ENCODE measurements at places on chromosomes 16 and 17.

- no peak for DNase-seq
Observed at GRCh38 chr17:13212860-13213259, 195.0 kb upstream of the ELAC2 start.

DNA sequence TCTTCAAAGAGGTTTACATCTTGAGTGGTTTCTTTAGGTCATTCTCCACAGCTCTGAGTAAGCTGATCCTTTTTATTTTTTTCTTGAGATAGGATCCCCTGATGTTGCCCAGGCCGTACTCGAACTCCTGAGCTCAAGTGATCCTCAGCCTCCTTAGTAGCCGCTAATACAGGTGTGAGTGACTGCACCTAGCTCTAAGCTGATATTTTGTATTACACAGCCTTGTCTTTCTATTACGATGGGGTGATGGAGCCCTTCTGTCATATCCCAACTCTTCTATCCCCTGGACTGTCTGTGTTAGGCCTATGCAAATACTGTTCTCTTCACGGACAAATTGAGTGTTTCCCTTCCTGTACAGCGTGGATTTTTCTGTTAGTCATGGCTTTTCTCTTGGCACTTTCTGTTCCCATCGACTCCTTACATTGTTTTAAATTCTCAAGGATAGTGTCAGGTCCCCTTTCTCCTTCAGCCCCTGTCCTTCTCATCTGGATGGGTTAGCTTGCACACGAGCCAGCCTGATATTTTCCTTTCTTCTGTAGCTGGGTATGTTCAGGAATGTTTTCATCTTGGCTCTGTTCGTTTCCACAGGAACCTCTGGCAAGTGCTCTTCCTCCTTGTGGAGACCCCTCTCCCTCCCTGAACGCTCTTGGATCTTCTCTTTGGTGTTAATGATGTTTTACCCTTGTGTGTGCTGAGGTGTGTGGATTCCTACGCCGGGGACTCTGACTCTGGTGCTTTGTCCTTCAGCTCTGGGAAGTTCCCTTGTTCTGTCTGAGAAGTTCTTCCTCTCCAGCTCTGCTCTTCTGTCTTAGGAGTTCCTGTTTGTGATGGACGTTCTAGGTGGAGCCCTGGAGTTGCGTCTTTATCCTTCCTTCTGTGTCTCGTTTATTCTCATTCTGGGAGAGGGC lies 2.3 kb downstream of the BANP start:
- DNase-seq, result no peak

DNA sequence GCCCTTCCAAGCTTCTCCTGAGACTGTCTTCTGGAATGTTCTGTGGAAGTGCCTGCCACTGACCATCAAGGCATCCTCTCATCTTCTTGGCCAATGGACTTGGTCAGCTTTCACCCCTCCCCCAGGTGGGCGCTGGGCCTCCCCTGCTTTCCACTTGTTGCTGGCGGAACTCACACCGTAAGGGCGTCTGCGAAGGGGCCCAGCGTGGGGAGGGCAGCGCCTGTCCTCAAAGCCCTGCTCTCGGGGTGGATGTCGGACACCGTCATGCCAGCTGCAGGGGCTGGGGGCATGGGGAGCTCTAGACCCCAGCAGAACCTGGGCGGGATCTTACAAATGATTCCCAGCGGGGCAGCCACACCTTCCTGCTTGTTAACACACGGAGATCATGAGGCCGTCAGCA lies 11.6 kb upstream of the ZFPM1 start:
- no peak for DNase-seq

GRCh38 chr17:74670329-74670728 lies 42.4 kb downstream of the CD300LF start:
- DNase-seq, result no peak

GRCh38 chr17:68533887-68534694 lies 21.9 kb downstream of the PRKAR1A start:
- DNase-seq, result no peak

GRCh38 chr16:72552654-72553053 lies 380.7 kb upstream of the PMFBP1 start:
- DNase-seq, result no peak

DNA sequence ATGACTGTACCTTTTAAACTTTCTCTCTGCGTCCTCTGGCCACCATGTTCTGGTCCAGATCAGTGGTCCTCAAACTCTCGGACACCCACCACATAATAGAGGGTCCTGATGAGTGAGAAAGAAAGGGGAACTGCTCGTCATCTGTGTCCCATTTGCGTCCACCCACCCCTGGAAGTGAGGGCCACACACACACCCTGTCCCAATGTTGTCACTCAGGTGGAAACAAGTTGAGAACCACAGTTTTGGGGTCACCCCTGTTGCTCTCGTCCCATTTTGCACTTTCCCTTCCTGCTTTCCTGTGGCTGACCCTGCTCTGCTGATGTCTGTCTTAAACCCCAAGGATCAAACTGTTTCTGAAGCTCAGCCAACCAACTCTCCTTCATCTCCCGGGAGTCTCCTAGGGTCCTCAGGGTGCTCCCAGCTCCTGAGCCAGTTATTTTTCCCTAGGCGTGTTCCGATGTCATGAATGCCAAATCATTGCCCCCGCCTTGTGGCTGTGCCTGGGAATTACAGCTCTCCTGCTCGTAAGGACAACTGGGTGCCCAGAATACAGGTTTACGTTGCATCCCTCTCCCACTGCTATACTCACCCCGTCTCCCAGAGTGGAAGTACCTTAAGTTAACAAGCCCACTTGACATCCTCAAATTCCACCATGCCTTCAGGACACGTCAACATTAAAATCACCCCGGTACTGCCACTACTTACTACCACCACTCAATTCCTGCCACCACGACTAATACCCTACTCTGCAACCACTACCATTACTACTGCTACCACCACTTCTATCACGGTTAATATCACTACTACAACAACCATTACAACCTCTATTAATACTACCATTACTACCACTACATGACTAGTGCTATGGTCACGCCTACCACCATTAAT lies 26.0 kb upstream of the HNF1B start:
- DNase-seq, result no peak

DNA sequence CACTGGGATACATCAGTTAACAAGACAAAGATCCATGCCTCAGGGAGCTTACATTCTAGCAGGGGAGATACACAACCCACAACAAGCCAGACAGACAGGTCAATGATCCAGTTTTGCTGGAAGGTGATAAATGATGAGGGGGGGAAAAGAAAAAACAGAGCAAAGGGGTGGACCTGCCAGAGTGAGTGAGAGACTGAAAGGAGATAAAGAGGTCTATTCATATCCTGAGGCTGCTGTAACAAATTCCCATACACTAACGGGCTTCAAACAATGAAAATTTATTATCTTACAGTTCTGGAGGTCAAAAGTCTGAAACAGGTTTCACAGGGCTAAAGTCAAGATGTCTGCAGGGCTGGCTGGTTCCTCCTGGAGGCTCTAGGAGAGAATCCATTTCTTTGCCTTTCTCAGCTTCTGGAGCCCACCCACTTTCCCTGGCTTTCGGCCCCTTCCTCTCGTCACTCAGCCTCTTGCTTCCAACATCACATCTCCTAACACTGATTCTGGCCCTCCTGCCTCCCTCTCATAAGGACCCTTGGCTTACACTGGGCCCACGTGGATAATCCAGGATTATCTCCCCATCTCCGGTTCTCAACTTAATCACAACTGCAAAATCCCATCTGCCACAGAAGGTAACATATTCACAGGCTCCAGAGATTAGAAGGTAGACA lies 81.5 kb downstream of the GAS7 start:
- no peak for DNase-seq

DNA sequence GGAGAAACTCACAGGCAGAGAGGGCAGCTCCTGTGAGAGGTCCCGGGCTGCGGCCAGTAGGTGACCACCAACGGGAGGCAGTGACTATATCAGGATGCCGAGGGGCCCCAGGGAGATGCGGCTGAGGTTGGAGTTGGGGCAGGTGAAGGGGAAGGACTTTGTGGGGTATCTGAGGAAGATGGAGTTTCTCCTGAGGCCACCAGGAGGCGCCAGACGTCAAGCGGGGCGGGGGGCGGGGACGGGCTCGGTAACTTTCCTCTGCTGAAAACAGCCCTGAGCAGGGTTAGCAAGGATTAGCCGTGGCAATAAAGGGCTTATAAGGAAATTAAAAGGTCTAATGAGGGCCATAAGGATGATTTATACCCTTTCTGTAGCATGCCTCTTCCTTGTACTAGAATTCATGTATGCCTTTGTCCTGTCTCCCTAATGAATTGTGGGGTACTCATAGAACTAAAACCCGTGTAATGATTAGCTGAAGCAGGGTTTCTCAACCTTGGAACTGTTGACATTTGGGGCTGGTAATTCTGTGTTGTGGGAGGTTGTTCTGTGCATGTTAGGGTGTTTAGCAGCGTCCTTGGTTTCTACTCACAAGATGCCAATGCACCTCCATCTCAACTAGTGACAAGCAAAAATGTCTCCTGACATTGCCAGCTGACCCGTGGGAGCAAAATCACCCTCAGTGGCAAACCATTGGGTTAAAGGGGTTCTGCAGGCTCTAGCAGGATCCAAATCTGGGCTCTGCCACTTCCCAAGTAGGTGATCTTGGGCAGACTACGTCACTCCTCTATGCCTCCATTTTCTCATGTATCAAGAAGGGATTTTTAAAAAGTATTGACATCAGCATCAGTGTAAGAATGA lies 74.8 kb upstream of the GRIN2A start:
- peak; percentile 39 for DNase-seq

DNA sequence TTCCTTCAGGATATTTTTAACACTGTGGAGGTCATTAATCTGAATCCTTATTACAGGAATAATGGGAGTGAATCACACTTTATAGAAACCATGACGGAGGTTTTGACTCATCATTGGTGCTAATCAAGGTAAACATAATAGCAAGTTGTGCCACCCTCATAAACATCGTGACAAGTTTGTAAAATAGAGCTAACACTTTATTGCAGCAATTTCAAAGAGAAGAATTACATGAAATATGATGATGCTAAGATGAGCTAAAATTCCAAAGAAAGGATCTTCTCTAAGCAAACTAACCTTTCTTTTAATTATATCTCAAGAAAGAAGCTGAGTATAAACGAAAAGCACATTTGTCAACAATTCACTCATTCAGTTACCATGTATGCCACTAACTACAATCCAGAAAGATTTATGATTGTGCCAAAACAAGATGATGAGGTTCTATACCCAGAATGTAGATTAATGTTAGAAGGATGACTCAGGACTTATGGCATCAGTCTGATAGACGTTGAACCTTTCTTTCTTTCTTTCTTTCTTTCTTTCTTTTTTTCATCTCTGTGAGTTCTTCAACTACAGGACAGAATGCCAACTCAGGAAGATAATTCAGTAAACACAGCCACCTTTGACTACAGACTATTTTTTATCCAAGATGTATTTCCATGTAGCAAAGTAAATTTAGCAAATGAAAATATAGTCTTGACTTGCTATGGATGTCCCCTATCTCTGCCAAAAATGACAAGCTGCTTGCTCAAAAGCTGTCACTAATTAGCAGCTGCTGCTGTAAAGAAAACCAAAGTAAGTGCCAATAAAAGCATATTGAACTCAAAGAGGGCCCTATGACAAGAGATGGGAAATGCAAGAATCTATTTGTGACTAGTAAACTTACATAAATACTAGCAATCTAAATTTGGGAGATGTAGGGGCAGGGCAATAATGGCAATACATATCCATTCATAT lies 23.3 kb downstream of the STAT5B start:
- no peak for DNase-seq

All from femur (tissue), 1 donor.